ENCODE measurements at places on chromosomes 3 and 15.

GRCh38 chr3:27312044-27312668 is 57.0 kb downstream of the NEK10 start:
- DNase-seq = peak; percentile 39

- no peak for DNase-seq
Measured at GRCh38 chr15:44479343-44479742, 51.9 kb downstream of the CTDSPL2 start.

DNA sequence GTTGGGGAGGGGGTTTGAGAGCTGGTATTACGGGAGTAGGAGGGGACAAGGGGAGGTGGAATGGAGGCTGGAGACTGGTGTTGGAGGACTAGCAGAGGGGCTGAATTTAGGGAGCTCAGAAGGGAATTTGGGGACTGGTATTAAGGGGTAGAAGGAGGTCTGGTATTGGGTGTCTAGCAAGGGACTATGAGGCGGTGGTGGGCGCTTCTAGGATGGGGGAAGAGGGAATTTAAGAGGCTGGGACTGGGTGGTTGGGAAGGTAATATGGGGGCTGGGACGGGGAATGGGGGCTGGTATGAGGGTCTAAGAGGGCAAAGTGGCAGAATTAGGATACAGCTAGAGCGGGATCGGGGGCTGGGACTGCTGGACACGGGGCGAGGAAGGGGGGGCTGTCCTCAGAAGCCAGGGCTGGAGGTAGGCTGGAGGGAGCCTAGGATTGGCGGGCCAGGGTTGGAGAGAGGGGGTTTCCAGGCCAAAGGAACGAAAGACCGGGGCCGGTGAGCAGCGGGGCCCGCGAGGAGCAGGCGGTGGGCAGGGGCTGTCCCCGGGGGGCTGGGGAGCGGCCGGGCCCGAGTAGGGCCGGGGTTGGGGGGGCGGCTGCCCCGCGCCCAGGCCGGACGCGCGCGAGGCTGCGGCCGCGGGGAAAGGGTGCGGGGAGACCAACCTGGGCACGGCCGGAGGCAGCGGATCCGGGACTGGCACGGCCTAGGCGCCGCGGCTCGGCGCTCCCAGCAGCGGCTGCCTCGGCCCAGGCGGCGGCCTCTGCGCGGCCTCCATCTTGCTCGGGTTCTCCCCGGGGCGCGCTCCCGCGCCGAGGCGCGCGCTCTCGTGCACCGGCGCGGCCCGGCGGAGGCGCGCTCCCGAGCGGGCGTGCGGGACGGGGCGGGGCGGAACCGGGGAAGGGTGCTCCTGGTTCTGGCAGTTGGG is at the start of gene LHFPL4:
Gene LHFPL4, minus strand, starts transcription at position 802 of the 927 bp plus-strand sequence. CDS start 1,143 bp downstream, outside the sequence.
- no peak for DNase-seq

DNA sequence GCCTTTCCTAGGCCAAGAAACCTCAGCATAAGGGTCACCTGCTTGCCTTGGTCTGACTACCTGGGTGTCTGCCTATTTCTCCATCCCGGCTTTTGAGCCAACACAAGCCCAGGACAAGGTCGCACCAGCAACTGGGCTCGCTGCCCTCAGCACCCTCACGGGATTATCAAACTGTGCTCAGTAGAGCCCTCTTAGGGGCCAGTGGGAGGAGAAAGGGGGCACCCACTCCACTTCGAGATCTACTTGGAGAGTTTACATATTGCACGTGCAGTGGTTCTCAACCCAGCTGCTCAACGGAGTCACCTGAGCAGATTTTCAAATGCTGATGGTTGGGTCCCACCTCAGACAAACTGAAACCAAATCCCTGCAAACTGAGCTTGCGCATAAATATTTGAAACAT is 31.1 kb downstream of the TSPAN3 start:
- no peak for DNase-seq

DNA sequence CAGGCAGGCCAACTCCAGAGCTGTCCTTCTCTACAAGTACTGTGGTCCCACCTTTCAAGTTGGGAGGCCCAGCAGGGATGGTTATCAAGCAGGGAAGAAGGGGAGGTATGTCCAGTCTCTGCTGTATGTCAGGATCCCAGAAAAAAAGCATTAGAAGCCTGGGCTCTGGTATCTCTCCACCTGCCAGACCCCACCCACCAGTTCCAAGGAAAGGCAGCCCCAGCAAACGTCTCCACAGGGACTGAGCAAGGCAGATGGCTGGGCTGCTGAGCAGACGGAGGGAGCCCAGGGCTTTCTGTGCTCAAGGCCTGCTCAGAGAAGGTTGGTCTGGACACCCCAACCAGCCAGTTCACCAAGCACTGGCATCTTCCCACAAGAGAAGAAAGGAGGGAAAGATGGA is 287.8 kb downstream of the XXYLT1 start:
- no peak for DNase-seq

- DNase-seq = no peak
Measured at GRCh38 chr3:36011791-36012190, 368.5 kb upstream of the STAC start.

GRCh38 chr15:64112904-64113303 is 17.1 kb downstream of the SNX1 start:
- DNase-seq = no peak

Data from AG09319 (cell line).